ENCODE measurements at places on chromosomes 3 and 15.

GRCh38 chr15:70767667-70768066, 4.3 kb upstream of the UACA start:
- DNase-seq, result no peak

- DNase-seq, result no peak
Observed at GRCh38 chr3:189566550-189567130, 64.5 kb upstream of the TP63 start.

DNA sequence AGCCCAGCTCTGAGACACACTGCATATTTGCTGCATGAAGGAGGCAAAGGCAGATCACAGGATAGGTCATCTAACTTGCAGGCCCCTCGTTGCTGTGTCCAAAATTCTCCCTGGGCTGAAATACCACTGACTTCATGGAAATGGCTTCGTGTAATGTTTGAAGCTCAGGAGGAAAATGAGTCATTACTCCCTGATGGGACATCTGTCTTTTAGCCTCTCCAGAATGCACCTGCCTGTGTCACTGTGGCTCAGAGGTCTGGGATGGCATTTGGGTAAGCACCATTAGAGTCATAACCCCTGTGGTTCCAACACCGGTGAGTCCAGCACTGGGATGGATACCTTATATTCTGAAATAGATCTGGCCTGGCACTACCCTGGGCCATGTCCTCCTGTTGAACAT, 51.5 kb downstream of the IL12A start:
- DNase-seq, result peak; percentile 9

DNA sequence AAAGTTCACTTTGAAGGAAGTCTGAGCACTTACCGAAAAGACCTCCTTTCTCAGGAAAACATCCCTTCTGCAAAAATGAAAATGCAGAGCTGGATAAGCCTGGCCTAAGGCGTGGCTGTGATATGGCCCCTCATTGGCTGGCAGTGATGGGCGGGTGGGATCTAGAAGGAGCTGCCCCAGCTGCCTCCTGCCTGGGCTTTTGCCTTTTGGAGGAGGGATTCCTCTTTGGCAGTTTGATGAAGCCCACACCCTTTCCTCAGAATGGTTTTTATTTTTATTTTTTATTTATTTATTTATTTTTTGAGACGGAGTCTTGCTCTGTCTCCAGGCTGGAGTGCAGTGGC, 4.0 kb upstream of the DZIP1L start:
- no peak for DNase-seq

- no peak for DNase-seq
Observed at GRCh38 chr3:77541203-77541922, 501.5 kb downstream of the ROBO2 start.

- DNase-seq, result no peak
Observed at GRCh38 chr3:190040145-190040544, 80.6 kb downstream of the P3H2 start.

DNA sequence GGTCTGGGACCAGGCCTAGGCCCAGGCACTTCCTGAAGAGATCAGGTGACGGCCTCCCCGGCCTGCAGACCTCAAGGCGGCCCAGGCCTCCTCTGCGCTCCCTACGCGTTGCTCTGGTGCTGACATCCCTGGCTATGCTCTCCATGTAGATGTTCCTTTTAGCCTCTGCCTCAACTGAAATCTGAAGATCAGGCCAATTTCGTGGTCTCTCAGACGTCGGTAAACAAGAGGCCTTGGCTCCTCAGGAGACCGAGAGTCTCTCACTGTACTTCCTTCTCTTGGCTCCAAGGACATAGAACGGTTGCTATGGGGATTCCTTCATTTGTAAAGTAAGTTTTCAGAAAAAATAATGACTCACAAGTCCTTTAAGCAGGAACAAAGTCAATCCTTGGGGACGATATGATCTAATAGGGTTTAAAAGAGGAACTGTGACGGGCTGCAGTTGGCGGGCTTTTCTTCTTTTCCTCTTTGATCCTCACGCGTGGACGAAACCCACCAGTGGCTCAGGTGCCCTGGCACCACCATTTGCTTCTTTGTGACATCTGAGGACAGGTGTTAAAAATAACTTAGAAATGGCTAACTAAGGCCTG, 55.6 kb upstream of the CGNL1 start:
- peak; percentile 65 for DNase-seq

- DNase-seq, result peak; percentile 17
Observed at GRCh38 chr15:99566157-99566897, 543 bp downstream of the MEF2A start.

GRCh38 chr3:53084310-53085001, 38.6 kb upstream of the SFMBT1 start:
- no peak for DNase-seq

GRCh38 chr3:143571548-143571947, 276.7 kb downstream of the SLC9A9 start:
- DNase-seq, result peak; percentile 8

GRCh38 chr3:77096145-77096544, 56.2 kb downstream of the ROBO2 start:
- no peak for DNase-seq

- DNase-seq, result no peak
Observed at GRCh38 chr15:89030311-89030710, 57.9 kb upstream of the ABHD2 start.

DNA sequence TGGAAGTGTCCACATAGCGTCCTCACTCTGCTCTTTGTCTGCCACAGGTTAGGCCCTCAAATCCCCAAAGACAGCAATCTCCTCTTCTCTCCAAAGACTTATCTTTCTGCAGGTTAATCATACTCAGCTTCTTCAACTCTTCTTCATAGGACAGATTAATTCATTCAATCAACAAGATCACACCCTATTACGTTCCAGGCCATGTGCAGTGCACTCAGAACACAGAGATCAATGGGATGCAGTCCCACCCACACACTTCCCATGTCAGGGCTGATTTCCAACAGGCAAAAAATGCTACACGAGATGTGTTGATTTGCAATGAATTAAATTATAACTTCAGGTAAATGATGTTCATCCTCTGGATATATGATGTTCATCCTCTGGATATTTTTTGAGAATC, 33.5 kb upstream of the ZNF639 start:
- DNase-seq, result no peak

DNA sequence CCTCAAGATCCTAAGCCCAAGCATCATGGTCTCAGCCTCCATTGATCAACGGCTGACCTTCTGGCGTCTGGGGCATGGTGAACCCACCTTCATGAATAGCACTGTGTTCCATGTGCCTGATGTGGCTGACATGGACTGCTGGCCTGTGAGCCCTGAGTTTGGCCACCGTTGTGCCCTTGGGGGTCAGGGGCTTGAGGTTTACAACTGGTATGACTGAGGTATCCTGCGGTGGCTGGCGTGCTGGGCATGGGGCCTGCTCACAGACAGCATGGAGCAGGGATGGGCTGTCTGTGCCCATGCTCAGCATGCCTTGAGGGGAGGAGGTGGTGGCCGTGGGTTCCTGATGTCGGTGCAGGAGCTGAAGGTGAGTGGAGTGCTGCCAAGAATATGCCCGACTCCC, 3.3 kb downstream of the DALRD3 start:
- no peak for DNase-seq

DNA sequence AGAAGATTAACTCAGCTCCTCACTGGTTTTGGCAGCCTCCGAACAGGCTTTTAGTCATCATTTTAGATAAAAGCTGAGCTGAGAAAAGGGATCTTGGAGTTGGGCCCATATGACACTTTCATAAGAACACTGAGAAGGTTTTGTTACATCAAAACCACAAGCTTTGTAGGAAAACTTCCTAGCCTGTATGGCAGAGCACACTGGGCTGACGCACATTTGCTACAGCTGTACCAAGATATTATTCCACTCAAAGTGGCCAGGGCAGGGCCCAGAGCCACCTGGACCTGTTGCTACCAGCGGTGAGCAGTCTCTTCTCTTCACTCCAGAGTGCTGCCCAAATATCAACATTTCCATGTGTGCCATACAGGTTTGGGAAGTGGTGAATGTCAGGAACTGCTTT, 160.5 kb upstream of the CCDC54 start:
- DNase-seq, result peak; percentile 89

DNA sequence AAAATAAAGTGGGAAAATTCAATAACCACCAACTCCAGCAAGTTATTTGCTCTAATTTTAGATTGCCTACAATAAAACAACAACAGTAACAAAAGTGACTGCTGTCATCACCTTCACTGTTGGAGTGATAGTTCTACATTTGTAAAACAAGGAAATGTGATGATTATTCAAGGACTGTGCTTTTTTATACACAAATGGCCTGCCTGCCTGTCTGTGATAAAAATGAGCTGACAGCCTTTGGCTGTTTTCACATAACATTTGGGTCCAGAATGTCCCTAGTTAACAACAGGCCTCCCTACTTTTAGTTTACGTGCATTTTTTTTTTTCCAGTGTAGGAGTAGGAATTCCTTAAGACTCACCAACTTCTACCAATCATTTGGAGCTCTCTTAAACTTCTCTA, 768.8 kb downstream of the PDCD6IP start:
- no peak for DNase-seq

GRCh38 chr3:188948281-188948996, 223.3 kb upstream of the TPRG1 start:
- peak; percentile 91 for DNase-seq

- DNase-seq, result no peak
Observed at GRCh38 chr3:61929617-61930016, 368.2 kb downstream of the PTPRG start.

DNA sequence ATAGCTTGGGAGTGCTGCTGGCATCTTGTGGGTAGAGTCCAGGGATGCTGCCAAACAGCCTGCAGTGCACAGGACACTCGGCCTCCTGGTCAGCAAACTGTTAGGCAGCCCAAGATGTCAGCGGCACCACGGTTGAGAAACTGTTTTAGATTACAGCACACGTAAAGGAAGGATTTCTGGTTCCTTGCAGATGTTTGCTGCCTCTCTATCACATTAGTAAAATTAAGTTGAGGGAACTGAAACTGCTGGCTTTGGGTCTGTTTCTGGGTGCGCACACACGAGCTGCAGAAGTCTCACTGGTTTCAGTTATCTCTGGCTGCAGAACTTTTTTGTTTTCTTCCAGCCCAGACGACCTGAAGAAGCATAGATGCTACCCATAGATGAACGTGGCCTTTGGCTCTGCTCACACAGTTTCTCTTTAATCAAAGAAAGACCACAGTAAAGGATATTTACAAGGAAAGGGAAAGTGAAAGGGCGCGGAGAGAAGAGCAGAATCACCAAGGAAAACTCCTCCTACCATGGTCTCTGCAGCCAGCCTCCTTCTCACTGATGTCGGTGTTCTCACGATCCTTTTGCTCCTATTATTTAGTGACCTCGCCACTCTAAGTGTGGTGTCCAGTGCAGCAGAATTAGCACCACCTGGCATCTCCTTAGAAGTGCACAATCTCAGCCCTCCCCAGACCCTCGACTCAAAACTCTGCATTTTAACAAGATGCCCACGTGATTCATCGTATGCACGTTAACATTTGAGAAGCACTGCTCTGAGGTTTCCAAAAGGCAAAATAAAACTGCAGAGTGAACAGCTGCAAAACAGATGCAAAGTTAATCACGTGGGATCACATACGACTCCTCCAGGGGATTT, 50.6 kb upstream of the AKAP13 start:
- DNase-seq, result peak; percentile 83

GRCh38 chr15:67782691-67782991, 42.7 kb upstream of the SKOR1 start:
- DNase-seq, result peak; percentile 18

- peak; percentile 57 for DNase-seq
Observed at GRCh38 chr15:94229591-94230369, 1.6 kb upstream of the MCTP2 start.

DNA sequence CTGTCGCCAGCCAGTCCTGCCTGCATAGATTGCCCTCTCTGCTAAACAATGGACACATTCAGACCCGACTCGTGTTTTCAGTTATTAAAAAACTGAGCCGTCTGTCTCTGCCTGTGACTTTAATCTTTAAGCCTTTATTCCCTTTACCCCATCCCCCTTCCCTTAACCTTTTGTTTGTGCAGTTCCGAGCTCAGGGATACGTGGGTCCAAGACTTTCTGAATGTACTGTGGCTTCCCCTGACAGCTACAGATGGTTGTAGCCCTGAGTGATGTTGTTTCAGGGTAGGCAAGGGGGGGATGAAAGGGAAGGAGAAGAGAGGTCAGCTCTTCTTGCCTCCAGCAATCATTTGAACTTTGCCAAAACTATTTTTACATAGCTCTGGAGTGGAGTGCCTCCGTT, 44.6 kb downstream of the EEFSEC start:
- no peak for DNase-seq

DNA sequence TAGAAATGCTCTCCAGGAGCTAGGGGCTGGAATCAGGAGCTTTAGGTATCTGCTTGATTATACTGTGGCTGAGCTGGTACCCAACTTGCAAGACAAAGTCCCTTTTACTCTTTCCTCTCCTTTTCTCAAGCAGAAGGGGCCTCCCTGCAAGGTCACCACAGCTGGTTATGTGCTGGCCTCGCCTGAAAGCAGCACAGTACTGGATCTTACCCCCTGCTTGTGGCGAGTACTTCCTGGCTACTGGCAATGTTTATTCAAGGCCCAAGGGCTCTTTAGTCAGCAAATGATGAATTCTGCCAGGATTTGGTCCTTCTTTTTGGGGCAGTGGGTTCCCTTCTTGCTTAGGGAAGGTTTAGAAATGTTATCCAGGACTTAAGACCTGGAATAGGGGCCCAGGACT, 234.6 kb downstream of the RAP2B start:
- DNase-seq, result no peak

GRCh38 chr15:49024840-49025239, 21.4 kb downstream of the SECISBP2L start:
- no peak for DNase-seq

- DNase-seq, result peak; percentile 39
Observed at GRCh38 chr3:113105966-113106660, 105.2 kb upstream of the BOC start.

DNA sequence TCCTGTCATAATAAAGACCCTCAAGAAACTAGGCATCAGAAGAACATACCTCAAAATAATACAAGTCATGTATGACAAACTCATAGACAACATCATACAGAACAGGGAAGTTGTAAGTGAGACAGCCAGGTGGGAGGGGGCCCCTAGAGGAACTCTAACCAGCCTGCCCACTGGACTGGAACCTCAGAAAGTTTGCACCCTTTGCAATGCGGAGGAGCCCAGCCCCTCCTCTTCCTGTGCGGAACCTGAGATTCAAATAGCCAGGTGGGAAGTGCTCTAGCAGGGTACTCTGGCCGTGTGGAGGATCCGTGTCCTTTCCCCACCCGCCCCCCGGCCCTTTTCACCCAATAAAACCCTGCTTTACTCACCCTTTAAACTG, 387.0 kb upstream of the CBLB start:
- no peak for DNase-seq

- DNase-seq, result peak; percentile 30
Observed at GRCh38 chr15:98651581-98652220, 3.4 kb downstream of the IGF1R start.

GRCh38 chr3:24475925-24476324, 18.7 kb downstream of the THRB start:
- DNase-seq, result peak; percentile 19

DNA sequence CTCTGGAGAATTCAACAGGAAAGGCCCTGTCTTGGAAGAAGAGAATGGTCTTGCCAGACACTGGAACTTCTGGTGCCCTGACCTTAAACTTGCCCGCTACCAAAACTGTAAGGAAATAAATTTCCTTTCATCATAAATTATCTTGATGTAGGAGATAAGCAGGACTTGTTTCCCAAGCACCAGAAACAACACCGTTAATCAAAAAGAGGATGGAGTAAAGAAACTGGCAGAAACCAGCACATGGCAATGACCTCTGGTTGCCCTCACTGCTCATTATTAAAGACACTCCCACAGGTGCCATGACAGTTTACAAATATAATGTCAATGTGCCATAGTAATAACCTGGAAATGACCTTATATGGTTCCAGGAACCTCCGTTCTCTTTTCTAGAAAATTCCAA, 426.1 kb downstream of the EDEM1 start:
- no peak for DNase-seq
